ENCODE measurements at places on chromosomes 16 and 17. TPM values are rescaled to one million over a fixed set of nuclear protein-coding genes. Genes with fewer than 3 reads are reported as not detected.

The C1QL1 gene
- 2.0 TPM for polyA plus RNA-seq

The TEX14 gene
- polyA plus RNA-seq = 0.27 TPM

The GRB7 gene
- 0.70 TPM for polyA plus RNA-seq

The MT3 gene
- polyA plus RNA-seq = 24.7 TPM

The KRTAP2-2 gene
- not detected for polyA plus RNA-seq

DNA sequence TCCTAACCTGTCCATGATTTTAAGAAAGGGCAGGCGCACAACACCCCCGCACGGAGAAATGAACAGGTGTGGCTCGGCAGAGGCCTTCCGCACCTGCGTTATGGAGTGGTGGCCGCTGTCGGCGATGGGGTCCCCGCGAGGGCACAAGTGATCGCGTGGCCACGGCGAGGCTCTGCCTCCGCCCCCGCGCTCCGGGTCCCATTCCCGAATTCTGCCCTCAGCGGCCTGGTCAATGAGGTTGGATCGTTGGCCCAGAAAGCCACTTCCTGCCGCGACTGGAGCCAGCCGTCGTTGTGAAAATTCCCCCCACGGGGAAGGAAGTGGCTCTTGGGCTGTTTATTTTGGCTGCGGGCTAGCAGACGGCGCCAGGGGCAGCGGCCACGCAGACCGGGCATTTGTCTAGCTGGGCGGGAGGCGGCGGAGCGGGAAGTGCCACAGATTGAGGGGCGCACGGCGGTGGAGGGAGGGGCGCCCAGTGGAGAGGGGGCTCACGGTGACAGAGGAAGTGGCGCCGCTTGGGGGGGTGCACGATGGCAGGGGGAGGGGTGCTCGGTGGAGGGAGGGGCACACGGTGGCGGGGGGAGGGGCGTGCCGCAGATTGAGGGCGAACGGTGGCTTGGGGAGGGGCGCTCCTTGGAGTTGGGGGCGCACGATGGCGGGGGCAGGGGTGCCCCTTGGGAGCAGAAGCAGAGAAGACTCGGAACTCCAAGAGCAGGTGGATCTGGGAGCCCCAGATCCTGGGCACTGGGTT is 25.0 kb downstream of the MRC2 start:
- DNase-seq = peak; percentile 93

GRCh38 chr16:67040906-67041305 is 12.0 kb downstream of the CBFB start:
- no peak for DNase-seq

DNA sequence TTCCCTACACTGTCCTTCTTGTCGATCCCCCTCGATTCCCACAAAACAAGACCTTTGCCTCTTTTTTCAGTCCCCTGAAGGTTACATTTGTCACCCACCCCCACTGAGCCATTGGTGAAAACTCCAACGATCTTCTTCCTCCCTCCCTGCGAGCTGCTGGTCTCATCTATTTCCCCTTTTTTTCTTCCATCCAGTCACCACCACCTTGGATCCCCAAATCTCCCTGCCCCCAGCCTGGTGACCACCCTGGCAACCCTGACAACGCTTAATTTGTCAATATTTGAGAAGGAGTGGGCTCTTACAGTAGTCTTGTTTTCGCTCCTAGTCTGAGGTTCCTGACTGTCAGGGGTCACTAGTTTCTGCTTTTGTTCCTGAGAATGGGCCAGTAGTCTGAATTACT is 62.9 kb downstream of the SMPD3 start:
- DNase-seq = no peak

DNA sequence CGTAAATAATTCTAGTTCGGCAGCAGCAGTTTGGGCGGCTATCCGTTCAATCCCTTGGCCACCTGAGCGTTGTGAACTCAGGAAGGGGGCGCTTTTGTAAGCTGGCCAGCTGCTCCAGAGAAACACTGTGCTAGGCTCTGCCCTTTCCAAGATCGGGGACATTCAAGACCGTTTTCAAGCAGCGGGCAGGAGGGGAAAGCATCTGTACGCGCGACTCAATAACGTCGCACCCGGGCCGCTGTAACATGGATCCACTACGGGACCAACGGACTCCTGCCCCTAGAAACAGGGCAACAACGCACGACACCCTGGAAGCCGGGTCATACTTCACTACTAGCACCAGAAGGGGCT is 463 bp downstream of the TOP2A start:
- no peak for DNase-seq

DNA sequence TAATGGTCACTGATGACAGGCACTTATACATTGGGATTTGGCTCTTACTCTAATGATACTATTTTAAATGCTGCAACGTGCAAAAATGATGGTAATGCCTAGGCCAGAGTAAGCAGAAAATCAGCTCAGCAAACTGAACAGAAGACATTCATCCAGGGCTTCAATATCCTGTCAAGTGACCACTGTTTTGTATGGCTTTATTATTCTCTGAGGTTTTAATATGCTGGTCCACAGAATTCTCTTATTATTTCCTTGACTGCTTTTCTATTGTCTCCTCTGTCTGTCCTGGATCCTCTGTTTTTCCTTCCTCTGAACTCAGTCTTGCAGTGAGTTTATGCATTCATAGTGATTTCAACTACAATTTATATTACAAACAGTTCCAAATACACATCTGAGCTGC is 90.8 kb upstream of the PMFBP1 start:
- DNase-seq = no peak

DNA sequence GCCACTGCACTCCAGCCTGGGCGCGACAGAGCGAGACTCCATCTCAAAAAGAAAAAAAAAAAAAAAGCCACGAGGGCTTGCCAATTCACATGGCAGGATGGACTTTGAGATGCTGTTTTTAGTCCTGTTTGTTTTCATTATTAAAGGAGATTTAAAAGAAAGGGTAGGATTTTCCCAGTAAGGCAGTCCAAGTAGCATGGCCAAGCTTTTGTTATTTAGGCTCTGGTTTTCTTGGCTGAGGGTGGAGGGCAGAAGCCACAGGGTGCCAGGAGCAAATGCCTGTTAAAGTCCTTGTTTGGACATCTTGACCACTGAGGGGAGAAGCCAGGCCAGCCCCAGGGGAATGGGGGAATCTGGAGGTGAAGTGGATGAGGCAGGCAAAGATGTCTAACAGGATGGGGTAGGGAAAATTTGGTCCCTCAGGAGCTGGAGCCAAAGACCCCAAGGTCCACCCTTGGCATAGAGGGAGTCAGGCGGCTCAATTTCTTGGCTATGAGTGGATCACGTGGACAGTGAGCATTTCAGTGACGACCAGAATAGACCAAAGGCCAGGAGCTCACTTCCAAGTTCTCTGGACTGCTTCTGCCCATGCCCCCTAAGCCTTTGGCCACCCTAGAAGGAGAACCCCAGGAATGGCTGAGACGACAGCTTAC is 20.8 kb upstream of the PLLP start:
- DNase-seq = peak; percentile 78

DNA sequence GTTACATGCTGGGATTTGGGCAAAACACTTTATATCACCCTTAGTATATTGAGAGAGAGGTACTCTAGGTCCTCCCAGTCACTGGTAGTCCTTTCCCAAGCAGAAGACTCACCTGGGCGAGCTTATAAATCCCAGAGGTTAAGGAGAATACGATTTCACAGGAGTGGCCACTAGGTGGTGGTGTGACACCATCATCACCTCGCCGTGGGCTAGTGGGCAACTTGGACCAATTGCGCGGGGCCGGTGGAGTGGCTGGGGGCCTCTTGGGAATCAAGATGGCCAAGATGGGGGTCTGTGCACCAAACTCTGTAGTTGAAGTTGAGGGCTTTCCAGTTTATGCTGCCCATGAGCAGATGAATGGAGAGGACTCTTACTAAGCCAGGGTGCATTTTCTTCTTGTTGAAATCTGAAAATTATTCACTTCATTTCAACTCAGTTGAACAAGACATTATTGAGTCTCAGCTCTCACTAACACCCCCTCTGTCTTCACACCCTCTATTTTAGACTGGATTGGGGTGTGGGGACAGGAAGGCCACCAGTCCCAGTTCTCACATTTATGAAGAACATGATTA is 38.2 kb upstream of the PIRT start:
- DNase-seq = peak; percentile 51

GRCh38 chr16:50360779-50361178 is 8.0 kb downstream of the BRD7 start:
- DNase-seq = no peak

- no peak for DNase-seq
These were observed 11.5 kb upstream of the KRT38 start for GRCh38 chr17:41452281-41452680.

DNA sequence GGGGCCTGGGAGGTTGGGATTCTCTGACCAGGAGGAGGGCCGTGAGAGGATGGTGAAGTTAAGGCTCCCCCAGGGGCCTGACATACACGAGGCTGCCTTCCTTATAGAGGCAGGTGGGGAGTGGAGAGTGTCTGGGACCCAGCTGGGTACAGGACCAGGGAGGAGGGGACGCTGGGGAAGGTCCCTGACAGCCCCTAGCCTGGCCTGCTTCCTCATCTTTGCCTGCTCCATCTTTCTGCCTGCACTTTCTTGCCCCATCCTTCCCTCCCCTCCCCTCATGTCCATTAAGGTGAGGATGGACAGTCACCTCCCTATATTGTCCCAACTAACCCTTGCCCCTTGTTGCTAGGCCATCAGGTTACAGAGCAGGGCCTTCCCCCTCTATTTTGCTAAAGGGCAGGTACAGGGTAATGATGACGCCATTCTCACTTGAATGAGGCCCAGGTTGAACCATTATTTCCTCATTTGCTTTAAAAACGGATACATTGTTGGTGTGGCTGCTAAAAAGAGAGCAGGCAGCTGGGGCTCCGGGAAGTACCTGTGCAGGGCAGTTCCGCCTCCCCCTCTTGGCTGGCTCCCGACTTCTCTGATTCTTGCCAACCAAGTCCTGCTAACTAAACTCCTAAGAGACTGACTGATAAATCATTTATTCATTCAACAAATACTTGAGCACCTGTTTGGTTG is 1.3 kb downstream of the C17orf99 start:
- no peak for DNase-seq

- no peak for DNase-seq
These were observed 51.9 kb downstream of the SLFN5 start for GRCh38 chr17:35294756-35295155.

DNA sequence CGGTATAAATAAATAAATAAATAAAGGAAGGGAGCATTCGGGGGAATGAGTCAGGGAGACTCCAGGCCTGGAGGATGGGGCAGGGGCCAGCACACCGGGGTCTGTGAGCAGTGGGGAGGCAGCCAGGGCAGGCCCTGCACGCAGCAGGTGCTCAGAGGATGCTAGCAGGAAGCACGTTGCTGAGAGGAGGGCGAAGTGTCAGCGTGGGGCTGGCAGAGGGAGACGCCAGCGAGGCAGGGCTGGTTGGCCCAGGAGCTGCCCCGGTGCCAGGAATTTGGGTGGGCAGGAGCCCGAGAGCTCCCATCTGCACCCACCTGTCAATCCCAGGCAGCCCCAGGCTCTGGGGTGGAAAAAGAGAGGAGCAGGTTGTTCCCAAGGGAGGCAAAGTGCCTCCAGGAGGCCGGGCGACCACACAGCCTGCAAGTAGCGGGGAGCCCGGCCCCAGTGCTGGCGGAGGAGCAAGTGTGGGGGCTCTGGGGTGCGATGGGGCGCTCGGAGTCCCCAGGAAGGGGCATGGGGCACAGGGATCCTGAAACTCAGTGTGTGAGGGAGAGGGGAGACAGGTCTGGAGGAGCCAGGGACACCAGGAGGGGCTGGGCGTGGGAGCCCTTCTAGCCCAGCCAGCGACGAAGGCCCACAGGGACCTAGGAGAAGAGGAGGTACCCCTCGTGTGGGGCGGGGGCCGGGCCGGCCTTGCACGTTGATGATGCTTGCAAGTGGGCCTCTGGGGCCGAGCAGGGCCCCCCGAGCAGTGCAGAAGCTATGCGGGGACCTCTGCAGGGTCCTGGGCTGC is 28.0 kb downstream of the SOX8 start:
- no peak for DNase-seq
